ENCODE measurements at places on chromosomes 3 and 15.

GRCh38 chr3:186821429-186822387 lies 15.4 kb upstream of the RFC4 start:
- peak; percentile 73 for DNase-seq

GRCh38 chr3:9397332-9397905 lies at the start of gene SETD5:
Gene SETD5 (plus strand): TSS chr3:9397615. CDS start chr3:9428939, 31,324 bp downstream.
- peak; percentile 99 for DNase-seq

GRCh38 chr15:32646291-32646690 lies 4.8 kb downstream of the SCG5 start:
- DNase-seq, result no peak

DNA sequence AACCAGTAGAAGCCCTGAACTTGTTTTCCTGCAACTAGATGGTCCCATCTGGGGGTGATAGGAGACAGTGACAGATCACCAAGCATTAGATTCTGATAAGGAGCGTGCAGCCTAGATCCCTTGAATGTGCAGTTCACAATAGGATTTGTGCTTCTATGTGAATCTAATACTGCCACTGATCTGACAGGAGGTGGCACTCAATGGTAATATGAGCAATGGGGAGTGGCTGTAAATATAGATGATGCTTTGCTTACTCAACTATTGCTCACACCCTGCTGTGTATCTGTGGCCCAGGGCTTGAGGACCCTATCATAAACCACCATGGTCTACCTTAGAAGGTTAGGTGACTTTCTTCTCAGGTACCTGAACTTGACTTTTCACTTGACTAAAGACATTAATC lies 417.1 kb upstream of the ARHGEF26 start:
- no peak for DNase-seq

DNA sequence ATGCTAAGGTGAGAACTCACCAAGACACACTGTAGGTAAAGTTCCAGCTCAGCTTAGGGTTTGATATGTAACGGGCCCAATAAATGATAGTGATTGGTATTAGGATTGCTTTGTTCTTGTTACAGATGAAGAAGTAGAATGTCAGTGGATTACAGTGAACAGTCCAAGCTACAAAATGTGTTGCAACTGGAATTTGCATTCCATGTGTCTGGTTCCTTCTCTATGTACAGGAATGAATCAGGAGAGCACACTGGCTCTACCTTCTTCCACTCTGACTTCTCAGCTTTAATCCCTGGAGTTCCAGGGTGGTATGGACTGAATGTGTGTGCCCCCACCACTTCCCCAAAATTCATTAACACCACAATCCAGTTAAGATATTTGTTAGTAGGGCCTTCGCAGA lies 730.4 kb upstream of the CFAP20DC start:
- no peak for DNase-seq

DNA sequence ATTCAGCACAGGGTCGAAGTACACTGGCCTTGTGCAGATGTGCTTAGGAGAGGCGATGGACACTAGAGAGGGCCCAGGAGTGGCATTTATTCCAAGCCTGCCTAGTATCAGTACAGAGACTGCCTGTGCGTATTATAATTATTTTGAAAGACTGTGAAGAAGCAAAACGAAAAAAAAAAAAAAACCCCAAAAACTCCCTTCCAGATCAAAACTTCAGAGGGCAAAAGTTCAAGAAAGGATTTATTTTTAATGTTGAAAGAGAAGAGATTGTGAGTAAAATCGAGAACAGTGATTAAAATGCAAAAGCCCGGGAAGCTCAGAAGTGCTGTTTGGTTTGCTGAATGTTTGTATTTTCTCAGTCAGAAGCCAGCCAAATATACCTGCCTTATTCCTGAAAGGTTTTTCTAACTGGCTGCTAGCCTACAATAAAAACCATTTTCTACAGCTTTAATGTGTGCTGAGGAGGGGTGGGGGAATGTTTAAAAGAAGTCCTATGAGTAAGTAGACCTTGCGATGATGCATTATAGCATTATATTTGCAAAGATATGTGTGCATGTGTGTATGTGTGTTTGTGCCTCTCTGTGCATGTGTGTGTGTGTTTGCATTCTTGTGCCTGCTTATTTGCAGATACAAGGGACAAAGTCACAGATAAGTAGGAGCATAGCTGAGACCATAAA lies 19.3 kb upstream of the LZTFL1 start:
- no peak for DNase-seq

- DNase-seq, result no peak
These were observed 158.0 kb downstream of the CLSTN2 start for GRCh38 chr3:140092848-140093536.

DNA sequence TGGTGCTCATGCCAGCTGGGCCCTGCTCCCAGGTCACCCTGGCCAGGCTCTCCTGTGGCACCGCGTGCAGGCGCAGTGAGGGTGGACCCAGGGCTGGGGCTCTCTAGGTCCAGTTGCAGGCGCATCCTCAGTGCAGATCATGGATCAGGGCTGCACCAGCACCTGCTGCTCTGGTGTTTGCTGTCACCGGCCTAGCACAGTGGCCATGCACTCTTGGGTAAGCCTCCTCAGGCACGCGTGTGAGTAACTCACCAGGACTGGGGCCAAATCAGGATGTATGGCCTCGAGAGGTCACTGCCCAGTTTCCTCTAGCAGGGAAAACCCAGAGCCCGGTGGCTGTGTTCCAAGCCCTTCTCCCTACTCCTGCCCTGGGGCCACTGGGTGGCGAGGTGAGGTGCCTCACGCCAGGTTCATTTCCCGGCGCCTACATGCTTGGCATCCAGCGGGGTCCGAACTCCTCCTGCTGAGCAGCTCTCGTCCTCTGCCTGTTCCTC lies 45.5 kb upstream of the SLC41A3 start:
- DNase-seq, result no peak

DNA sequence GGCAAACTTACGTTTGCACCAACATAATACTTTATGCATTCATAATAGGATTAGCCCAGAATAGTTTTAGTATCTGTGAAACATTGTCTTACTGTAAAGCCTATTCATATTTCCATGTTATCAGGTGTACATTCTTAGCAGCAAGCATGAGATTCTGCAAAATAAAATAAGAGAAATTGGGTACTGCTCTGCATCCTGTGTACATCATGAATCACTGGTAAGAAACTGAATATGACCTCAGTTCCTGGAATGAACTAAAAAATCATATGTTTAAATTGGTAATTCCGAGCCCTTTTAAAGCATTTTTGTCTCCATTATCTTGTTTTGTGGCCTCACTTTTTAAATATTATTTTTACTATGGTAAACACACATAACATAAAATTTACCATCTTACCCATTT lies 605.1 kb downstream of the ROBO1 start:
- DNase-seq, result no peak

DNA sequence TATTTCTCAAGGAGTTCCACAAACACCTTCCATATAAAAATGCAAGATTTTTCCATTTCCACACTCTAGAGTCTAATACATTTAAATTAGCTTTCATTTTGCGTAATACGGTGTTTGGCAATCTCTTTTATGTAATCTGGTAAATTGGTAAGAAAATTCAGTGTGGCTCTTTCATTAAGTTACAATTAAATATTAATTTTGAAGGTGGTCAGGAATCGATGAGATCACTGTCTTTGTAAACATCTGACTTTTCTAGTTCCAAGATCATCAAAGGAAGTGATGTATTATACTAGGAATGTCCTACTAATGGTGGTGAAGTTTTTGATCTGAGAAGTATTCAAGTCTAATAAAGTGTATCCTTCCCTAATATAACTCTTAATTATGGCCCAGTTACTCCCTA lies 1.1 kb upstream of the UTS2B start:
- DNase-seq, result peak; percentile 51

- no peak for DNase-seq
These were observed 83.8 kb upstream of the CHL1 start for GRCh38 chr3:112773-113172.

GRCh38 chr3:113953677-113954076 lies 5.9 kb downstream of the ZDHHC23 start:
- no peak for DNase-seq

DNA sequence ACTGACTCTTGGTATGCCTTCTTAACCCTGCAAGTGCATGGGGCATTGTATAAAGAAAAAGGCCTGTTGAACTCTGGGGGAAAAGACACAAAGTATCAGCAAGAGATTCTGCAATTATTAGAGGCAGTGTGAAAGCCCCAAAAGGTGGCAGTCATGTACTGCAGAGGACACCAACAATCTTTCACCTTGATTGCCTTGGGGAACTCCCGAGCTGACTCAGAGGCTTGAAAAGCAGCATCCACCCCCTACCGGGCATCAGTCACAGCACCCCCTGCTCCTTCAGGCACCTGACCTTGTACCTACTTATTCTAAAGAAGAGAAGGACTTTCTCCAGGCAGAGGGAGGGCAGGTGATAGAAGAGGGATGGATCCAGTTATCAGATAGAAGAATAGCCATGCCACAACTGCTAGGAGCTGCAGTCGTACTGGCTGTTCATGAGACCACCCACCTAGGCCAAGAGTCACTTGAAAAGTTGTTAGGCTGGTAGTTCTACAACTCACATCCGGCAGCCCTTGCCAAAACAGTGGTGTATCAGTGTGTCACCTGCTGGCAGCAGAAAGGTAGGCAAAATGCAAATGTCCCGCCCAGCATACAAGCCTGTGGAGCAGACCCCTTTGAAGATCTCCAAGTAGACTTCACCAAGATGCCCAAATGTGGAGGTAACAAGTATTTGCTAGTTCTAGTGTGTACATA lies 241.6 kb upstream of the CNTN6 start:
- peak; percentile 4 for DNase-seq

DNA sequence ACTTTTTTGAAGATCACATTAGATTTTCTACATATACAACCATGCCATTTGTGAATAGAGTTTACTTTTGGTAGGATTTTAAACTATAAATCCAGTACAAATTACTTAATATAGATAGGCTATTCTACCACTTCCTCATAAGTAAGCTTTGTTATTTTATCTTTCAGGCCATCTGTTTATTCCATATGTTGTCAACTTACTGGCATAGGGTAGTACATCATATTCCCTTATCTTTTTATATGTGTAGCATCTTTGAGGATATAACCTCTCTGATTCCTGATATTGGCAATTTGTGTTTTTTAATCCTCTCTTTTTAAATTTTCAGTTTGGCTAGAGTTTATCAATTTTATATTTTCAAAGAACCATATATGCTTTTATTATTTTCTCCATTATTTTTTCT lies 515.4 kb downstream of the DIPK2A start:
- no peak for DNase-seq

- peak; percentile 47 for DNase-seq
These were observed 67.7 kb upstream of the ROPN1 start for GRCh38 chr3:124059580-124059979.

DNA sequence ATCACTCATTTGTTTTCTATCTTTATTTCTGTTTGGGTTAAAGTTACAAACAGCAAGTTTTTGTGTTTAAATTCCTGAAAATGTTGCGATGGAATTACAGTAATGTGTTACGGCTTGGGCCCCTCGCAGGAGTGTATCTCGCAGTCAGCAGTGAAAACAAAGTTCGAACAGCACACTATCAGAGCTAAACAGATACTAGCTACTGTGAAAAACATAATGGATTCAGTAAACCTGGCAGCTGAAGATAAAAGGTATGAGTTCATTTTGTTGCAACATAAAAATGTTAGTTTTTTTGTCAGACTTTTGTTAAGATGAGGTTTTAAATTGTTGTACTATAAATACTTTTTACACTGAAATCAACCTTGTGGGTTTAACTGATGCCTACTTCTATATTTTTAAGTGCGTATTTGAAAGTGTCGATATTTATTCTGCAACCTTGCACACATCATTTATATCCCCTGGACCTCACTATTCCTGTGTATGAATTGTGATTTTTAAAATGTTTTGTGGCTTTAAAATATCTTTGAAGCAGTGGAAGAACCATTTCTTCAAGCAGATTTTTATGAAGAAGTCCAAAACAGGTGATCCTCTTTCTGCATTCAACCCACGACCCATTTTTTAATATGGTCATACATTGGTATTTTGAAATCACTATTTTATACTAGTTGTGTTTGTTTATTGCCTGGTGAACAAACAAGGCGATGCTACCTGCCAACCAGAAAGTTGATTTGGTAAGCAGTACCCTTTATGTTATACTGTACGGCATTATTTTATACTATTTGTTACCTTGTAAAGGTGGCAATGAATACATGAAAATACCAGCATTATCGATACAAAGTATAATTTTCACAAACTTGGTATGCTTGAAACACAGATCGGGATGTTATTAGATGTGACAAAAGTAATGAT lies 27.8 kb downstream of the MFN1 start:
- DNase-seq, result no peak

DNA sequence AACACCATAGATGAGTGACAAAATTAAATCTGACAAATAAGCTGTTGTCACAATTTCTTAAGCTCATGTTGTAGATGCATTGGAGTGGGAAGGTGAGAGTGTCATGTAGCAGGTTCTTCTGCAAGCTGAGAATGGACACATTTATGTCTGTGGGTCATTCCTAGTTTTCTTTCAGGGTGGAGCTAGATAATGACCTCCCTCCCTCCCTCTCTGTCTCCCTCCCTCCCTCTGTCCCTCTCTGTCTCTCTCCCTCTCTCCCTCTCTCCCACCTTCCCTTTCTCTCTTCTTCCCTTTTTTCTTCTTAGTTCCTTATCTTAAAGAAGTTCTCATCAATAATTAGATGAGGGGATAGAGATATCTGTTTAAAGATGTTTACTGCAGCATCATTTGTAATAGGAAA lies 36.0 kb downstream of the PXYLP1 start:
- no peak for DNase-seq

DNA sequence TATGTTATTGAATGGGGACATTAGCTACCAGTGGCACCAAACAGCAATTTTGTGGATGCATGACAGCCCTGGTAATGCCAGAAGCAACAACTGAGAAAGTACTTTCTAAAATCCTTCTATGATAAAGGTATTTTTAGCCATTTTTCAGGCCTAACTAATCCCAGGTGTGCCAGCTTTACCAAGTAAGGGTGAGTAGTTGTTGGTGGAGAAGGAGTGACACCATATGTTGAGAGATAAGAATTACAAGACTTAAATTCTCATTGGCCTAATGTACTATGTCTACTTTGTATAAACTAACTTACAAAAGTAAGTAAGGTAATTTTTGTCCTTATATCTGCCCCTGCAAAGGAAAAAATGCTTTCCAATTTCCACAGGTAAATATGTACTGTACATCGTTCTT lies 4.1 kb upstream of the COX17 start:
- peak; percentile 60 for DNase-seq

GRCh38 chr3:185172086-185173049 lies 19.5 kb upstream of the C3orf70 start:
- no peak for DNase-seq

GRCh38 chr15:80015156-80015555 lies 44.2 kb upstream of the BCL2A1 start:
- DNase-seq, result no peak

DNA sequence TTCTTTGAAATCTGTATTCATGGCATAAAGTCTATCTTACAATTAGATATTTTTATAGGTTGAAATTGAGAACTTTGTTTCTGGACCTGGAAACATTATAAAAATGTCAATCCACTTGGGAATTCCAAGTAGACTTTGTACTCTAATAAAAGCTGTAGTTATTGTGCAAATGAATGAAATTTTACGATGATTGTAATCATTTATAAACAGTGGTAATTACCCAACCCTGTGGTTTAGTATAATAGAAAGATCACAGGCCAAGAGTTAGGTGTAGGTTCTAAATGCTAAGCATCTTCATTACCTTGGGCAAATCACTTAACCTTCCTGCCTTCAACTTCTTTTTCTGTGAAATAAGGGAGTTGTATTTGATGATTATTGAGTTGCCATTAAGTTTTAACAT lies 13.2 kb upstream of the SLC7A14 start:
- no peak for DNase-seq

GRCh38 chr15:36177590-36178302 lies 401.7 kb upstream of the CDIN1 start:
- DNase-seq, result peak; percentile 29

Data from astrocyte of the hippocampus (primary cell).